ENCODE measurements at places on chromosomes 2 and 18.

GRCh38 chr2:83261591-83262136 is 1197.4 kb downstream of the SUCLG1 start:
- DNase-seq = no peak

DNA sequence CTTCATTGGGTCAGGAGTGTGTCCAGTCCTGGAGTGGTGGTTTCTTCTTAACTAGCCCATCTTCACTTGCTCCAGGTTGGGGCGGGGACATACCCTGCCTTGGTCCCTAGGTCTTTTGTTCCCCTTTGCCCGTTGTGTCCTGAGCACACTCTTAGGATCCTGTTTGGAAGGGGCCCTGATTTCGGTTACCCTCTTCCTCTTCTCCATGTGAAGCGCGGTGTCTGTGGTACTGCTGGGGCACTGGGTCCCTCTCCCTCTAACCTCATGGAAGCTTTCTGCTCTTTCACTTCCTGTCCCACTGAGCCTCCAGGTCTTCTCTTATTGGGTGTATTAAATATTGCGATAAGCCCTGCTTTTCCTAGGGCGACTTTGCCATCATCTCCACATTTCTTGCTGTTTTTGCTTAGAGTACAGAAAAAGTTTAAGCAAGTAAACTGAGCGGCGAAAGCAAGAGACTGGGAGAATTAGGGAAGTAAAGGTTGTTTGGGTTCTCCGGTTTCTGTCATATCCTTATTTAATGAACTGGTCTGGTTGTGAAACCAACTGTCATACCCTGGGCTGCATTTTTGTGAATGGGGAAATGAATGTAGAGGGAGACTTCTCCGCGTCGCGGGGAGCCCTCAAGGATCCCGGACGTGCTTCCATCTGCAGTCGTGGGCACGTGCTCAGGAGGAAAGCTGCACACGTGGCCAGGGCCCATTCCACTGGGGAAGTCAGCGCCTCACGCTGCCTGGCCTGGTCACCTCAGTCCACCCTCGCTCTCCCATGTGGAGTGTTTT is 73.8 kb upstream of the B3GNT7 start:
- no peak for DNase-seq

DNA sequence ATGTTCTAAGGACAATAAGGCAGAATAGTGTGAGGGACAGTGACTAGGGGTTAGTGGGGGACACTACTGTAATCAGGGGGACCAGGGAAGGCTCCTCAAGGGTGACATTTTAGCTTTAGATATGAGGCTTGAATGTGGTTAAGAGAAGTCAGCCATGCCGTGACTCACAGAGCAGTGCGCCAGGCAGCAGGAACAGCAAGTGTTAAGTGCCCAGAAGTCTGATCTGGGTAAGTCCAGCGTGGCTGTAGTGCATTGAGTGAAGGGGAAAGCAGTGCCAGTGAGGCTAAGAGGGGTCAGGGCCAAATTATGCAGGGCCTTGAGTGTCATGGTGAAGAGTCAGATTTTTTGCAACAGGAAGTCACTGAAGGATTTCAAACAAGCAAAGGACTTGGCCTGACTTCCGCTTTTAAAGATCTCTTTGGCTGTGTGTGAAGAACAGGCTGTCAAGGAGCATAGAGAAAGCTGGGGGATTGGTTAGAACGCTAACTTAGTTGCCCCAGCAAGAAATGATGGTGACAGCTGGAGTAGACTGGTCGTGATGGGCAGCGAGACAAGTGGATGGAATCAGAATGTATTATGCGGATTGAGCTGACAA is 151.5 kb downstream of the MSH2 start:
- DNase-seq = no peak

- DNase-seq = no peak
These were observed 488.7 kb upstream of the TCF4 start for GRCh38 chr18:56076723-56077122.

- DNase-seq = no peak
These were observed 1322.6 kb downstream of the LRP1B start for GRCh38 chr2:140808211-140808610.

- DNase-seq = no peak
These were observed 15.5 kb upstream of the IHH start for GRCh38 chr2:219076253-219076652.

GRCh38 chr18:42533009-42533575 is 578.1 kb downstream of the PIK3C3 start:
- DNase-seq = no peak

DNA sequence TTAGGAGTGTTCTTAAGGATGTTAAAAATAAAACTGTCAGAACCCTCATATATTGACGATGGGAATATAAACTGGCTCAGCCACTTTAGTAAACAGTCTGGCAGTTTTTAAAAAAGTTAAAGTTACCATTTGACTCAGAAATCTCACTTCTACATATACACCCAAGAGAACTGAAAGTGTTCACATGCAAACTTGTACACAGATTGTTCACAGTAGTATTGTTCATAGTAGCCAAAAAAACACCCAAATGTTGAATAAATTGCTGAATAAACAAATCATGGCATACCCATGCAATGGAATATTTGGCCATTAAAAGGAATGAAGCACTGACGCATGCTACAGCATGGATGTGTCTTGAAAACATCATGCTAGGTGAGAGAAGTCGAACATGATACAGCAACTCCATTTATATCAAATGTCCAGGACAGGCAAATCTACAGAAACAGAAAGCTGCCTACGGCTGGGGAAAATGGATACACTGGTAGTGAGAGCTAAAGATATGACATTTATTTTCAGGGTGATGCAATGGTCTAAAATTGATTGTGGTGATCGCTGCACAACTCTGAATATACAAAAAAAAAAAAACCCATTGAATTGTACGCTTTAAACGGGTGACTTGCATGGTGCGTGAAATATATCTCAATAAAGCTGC is 10.1 kb downstream of the RPL31 start:
- DNase-seq = no peak

Data from neural progenitor cell (in vitro differentiated cells).